ENCODE measurements at places on chromosomes 3 and 15. TPM values are rescaled to one million over a fixed set of nuclear protein-coding genes. Genes with fewer than 3 reads are reported as not detected.

IL17RD gene
- 31.7 TPM for total RNA-seq

CTDSPL gene
- 21.3 TPM for total RNA-seq

MUSTN1 gene
- total RNA-seq = 0.72 TPM

HIGD2B gene
- not detected for total RNA-seq

MST1R gene
- 5.3 TPM for total RNA-seq

TMCO5A gene
- not detected for total RNA-seq

ACOX2 gene
- 0.85 TPM for total RNA-seq

KCNAB1 gene
- 5.2 TPM for total RNA-seq

ISLR gene
- total RNA-seq = 0.35 TPM

CFAP161 gene
- 0.24 TPM for total RNA-seq

RPL35A gene
- 1,572 TPM for total RNA-seq

BNC1 gene
- not detected for total RNA-seq

GOLGA6L7 gene
- total RNA-seq = not detected

GJD2 gene
- not detected for total RNA-seq

VIPR1 gene
- 6.5 TPM for total RNA-seq

AP3B2 gene
- 9.8 TPM for total RNA-seq

CEP152 gene
- total RNA-seq = 10.9 TPM

GP5 gene
- not detected for total RNA-seq

PPM1L gene
- 7.9 TPM for total RNA-seq

FEZF2 gene
- 0.11 TPM for total RNA-seq

CCDC54 gene
- total RNA-seq = not detected

CLDN11 gene
- 2.4 TPM for total RNA-seq

ISG20 gene
- 4.4 TPM for total RNA-seq
